Ureter (tissue), 1 donor: ENCODE measurements at places on chromosomes 6 and 20. TPM values are rescaled to one million over a fixed set of nuclear protein-coding genes. Genes with fewer than 3 reads are reported as not detected.

IPCEF1 gene
- total RNA-seq: 3.2 TPM

GRCh38 chr20:53282217-53282955 is 310.2 kb downstream of the TSHZ2 start:
- DNase-seq: no peak

CCN5 gene
- 1.1 TPM for total RNA-seq

- peak; percentile 75 for DNase-seq
Measured at GRCh38 chr20:62352402-62353288, 14.5 kb downstream of the LAMA5 start.

ARFGEF3 gene
- 40.1 TPM for total RNA-seq

GABRR1 gene
- total RNA-seq: not detected

OPN5 gene
- total RNA-seq: not detected
